ENCODE measurements at places on chromosomes 16 and 17.

DNA sequence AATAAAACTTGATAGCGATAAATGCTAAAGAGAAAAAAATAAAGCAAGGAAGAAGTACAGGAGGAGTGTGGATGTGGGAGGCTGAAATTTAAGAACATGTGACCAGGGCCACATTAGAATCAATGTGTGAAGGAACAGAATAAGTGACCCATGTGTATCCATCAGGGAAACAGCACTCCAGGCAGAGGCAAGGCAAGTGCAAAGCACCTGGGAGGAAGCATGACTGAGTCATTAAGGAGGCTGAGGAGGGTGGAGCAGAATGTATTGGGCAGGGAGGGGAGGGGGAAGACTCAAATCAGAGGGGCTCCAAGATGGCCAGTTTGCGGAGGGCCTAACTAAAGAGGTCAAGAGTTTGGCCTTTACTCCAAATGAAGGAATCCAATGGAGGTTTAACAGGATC is 8.0 kb downstream of the CDR2 start:
- DNase-seq, result no peak

GRCh38 chr17:9905902-9906301 is 831 bp upstream of the RCVRN start:
- no peak for DNase-seq

DNA sequence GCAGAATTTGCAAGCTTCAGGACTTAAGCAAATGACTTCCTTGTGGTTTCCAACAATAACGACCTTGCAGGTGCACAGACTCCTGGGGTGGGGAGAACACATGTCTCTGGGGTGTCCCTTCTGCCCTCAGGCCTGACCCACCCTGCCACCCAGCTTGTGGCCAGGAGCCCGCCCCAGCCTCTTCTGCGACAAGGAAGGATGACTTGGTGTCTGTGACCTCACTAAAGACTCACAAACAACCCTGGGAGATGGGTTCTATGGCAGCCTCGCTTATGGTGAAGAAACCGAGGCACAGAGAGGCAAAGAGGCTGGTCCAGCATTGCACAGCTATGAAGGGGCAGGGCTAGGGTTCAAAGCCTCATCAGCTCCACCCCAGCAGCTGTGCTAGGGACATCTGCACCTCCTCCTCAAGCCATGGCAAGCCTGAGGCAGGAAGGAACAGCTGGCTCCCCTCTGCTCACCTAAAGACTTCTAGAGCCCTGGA is 2.6 kb downstream of the ATP2A3 start:
- DNase-seq, result no peak

DNA sequence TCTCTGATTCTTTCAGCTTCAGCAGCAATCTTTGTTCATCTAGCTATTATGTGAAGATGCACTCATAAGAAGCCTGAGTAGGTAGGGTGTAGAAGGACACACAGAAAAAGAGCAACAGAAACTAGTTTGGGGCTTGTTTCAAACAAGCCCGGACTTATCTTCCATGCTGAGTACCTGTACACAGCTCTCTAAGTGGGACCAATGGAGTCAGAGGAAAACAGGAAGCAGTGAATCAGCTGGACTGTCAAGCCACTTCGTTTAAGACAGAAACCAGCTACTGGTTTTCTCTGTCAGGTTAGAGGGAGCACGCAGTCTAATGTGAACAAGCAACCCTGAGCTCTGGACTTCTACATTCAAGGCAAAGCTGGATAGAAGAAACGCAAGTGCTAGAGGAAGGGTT is 16.0 kb downstream of the MAP2K6 start:
- no peak for DNase-seq

DNA sequence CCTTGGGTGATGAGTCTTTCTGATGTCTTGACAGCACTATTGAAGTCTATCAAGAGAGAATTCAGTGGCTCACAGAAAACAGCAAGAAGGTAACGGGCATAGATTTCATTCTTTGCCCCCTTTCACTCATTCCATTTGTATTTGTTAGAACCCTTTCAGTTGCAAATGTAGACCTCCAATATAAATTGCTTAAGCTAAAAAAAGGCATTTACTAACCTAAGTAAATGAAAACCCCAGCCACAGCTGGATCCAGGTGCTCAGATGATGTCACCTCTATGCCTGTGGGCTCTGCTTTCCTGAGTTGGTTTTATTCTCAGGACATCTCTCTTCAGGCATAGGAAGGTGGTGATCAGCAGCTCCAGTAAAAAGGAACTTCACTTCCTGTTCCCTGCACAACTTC is 11.1 kb downstream of the VWA3A start:
- DNase-seq, result no peak

- no peak for DNase-seq
Observed at GRCh38 chr16:11571549-11571948, 15.2 kb downstream of the LITAF start.

DNA sequence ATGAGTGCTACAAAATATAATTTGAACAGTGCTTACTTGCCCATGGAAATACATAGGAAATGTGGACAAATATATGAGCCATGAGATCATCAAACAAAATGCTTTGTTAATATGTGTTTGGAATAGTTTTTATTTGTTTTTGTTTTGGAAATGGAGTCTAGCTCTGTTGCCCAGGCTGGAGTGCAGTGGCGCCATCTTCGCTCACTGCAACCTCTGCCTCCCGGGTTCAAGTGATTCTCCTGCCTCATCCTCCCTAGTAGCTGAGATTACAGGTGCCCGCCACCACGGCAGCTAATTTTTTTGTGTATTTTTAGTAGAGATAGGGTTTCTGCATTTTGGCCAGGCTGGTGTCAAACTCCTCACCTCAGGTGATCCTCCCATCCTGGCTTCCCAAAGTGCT is 2.8 kb downstream of the CNEP1R1 start:
- no peak for DNase-seq

GRCh38 chr16:9378876-9379275 is 287.4 kb downstream of the HAPSTR1 start:
- DNase-seq, result no peak

GRCh38 chr17:38596651-38597050 is 9.1 kb downstream of the SRCIN1 start:
- DNase-seq, result no peak

DNA sequence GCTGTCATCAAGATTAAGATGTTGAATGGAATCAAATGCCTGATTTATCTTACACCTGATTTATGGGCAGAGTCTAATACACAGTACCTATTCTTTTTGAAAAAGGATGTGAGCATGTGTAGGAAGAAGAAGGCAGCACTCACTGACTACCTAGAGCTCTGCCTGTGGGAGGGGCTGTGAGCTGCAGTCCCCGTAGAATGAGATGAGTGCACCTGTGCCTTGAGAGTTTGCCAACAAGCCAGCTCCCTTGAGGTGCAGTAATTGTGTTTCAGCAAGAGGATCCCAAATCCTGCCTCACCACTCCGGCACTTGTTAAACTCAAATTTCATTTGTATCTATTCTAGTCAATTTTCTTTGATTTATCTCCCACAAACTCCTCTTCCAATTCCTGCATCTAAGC is 46.0 kb downstream of the CDH11 start:
- no peak for DNase-seq

DNA sequence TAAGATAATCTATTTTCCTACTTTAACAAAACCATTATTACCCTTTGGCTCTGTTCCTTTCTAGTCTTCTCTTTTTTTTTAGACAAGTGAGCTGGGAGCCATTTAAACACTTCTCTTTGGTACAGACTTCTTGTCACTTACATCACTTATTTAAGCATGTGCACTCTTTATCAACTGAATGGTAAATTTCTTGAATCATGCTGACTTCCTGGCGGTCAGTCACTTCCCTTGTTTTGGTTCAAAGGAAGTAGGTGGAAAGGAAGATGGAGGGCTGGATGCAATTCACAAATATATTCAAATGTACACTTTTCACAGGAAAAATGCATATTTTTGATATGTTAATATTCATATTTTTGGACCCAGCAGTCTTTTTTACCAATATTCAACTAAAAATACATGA is 97.1 kb downstream of the ITFG1 start:
- no peak for DNase-seq

DNA sequence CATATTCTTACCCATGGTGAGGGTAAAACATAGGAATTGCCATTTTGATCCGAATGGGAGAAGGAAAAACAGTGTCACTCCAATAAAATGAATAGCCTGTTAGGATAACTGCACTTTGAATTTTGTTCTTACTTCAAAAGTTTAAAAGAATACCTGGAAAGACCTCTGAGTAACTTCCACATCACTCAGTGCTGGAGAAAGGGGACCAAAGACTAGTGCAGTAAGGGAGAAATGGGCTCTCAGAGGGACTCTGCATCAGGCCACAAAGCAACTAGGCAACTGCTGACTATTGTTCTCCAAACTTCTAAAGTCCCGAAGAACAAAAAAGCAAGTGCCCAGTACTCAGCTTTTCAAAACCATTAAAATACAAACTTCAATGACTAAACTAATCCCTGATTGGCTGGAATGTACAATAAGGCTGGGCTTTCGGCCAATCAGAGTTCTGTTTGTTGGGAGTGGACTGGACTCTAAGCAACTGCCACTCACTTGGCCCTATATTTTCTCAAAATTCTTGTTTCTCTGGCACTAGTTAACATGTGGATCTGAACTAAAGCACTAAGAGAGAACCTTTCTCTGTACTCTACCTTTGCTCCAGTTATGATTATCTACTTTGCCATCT is 6.2 kb downstream of the DNAJC7 start:
- DNase-seq, result no peak

- DNase-seq, result no peak
Observed at GRCh38 chr16:31508706-31509195, 560 bp upstream of the RUSF1 start.

GRCh38 chr17:42760652-42761581 is at the start of gene RAMP2:
RAMP2 (plus strand) TSS chr17:42761227; CDS start chr17:42761262, 35 bp downstream.
- DNase-seq, result no peak

DNA sequence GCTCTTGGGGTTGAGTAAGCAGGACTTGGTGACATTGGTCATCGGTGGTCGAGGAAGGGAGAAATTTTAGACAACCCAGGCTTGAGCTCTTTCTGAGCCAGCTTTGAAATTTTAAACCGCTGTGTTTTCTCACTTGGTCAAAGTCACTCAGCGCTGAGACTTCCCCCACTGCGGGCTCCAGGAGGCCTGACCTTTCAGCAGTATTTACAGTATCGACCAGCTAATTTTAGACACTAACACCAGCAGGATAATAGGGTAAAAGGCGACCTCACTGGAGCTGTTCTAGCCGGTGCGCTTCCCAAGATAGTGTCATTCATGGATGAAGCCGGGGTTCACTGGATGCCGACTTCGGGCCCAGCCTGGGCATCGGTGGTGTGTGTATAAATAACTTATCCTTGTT is 29.7 kb upstream of the WSCD1 start:
- no peak for DNase-seq

GRCh38 chr16:4067262-4068001 is 48.8 kb downstream of the ADCY9 start:
- no peak for DNase-seq

GRCh38 chr16:58026139-58026704 is 668 bp downstream of the MMP15 start:
- no peak for DNase-seq

DNA sequence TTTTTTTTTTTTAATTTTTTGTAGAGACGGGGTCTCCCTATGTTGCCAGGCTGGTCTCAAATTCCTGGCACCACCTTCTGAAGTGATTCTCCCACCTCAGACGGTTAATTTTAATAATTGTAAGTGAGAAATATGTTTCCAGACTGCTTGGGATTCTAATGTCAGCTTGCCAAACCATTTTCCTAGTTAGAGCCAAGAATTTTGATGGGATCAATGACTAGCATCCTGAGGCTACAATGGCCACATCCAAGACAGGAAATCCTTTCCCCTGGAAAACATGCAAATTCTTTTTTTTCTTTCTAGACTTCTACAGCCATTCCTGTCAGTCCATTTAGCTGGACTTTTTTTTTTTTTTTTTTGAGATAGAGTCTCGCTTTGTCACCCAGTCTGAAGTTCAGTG is 32.6 kb downstream of the IGF2BP1 start:
- no peak for DNase-seq

GRCh38 chr17:73271072-73271471 is 9.4 kb upstream of the CPSF4L start:
- DNase-seq, result no peak

DNA sequence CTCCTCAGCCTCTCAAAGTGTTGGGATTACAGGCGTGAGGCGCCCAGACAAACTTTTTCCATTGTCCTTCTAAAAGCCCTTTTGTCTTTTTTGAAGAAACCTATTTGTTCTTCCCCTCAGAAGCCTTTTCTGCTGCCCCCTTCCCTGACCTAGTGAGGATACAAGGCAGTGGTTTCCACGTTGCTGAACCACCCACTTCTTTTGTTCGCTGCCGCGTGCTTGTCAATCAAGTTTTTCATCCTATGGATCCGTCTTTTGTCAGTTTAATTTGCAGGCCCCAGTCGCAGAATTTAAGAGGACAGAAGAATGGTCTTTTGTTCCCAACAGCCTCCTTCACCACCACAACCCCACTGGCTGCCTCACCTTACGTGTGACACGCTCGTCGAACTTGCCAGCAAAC is 20.2 kb upstream of the GNG13 start:
- no peak for DNase-seq

GRCh38 chr16:85004587-85005205 is 6.6 kb downstream of the ZDHHC7 start:
- DNase-seq, result no peak

DNA sequence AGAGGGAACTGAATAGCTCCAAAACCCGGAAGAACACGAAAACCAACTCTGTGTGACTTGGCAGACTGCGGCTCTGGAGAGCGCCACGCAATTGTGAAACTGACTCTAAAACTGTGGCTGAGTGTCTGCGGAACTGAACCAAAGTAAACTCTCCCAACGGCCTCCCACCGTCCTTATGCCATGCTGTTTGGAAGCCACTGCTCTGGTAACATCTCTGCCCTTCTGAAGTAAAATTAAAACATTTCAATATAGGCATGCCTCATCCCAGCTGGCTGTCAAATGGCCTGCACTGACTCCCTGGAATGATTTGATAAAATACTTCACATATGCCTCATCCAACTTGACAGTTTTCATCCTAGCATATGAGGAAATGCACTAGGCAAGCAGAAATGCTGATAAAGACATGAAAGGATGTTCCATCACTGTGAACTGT is 70.2 kb downstream of the PARN start:
- no peak for DNase-seq

- no peak for DNase-seq
Observed at GRCh38 chr16:58346831-58347371, 45.4 kb upstream of the GINS3 start.

- no peak for DNase-seq
Observed at GRCh38 chr17:36899250-36900159, 37.8 kb upstream of the LHX1 start.

- DNase-seq, result no peak
Observed at GRCh38 chr16:68452176-68452575, 3.9 kb upstream of the SMPD3 start.

All from activated CD8-positive, alpha-beta memory T cell treated with anti-CD3 and anti-CD28 coated beads for 1 hour (primary cell).